Fibroblast of skin of back (primary cell): ENCODE measurements at places on chromosomes 3 and 15.

GRCh38 chr3:107268469-107268868 is 108.8 kb upstream of the CCDC54 start:
- DNase-seq: no peak

DNA sequence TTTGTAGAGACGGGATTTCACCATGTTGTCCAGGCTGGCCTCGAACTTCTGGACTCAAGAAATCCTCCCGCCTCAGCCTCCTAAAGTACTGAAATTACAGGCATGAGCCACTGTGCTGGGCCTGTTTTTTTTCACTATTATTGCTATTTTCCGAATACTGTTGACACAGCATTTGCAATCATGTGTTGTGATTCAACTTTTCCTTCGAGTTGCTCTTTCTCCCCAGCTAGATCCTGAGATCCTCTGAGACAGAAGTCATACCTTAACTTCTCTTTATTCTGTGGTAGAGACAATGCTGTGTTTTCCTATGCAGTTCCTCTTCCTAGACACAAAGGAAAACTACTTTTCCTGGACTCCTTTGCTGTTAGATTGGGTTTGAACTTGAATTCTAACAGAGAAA is 46.4 kb upstream of the USP3 start:
- no peak for DNase-seq

GRCh38 chr3:8619548-8619947 is 25.1 kb downstream of the SSUH2 start:
- peak; percentile 79 for DNase-seq

DNA sequence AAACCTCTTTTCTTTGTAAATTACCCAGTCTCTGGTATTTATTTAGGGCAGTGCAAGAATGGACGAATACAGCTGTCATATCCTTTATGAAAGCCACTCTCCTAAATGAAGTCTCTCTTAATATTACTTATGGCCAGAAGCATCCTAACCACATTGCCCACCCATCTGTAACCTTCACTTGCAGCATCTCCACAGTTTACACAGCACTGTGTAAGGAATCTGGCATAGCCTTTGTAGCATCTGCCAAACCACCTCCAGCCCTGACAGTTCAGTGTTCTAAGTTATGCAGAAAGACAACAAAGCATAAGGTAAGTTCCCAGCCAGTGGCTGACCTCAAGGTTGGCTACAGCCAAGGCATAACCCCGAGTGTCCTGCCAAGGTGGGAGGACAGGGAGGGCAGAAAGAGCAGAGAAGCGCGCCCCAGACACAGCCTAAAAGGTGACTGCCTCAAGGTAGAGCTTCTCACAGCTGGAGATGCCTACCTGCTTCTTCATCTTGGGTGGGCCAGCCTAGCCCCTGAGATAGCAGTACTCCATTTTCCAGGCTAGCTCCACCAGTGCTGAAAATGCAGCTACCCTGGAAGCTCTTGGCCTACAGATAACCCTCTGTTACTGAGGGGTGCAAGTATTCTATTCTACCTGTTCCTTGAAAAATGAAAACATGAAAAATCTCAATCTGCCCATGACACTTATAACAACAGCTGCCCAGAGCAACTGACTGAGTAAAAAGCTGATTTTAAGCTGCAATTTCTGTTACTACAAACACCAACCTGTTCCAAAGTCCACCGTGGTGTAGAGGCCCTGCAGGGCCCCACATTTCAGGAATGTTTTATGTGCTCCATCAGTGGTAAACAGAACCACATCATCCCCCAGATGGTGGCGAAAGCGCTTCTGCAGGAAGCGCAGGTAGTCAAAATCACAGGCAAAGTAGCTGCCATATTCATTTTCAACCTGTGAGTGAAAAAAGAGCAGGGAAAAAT is 39.3 kb downstream of the GLB1 start:
- no peak for DNase-seq

GRCh38 chr3:132228923-132229322 is 88.3 kb upstream of the ACP3 start:
- peak; percentile 17 for DNase-seq

DNA sequence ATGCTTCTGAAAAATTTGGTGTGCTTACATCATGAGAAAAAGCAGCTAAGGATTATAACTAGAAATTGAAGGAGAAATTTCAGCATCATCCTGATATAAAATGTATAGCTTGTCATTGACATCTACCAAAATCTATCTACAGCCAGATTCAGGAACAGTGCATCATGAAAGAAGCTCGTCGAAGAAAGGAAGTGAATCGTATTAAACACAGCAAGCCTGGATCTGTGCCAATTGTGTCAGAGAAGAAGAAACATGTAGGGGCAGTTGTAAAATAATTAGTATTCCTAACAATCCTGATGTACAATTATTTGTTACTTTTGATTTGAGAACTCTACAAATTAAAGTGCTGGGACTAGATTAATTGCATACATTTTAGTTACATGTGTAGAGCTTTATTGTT is 37.2 kb downstream of the AP4E1 start:
- DNase-seq: peak; percentile 15

DNA sequence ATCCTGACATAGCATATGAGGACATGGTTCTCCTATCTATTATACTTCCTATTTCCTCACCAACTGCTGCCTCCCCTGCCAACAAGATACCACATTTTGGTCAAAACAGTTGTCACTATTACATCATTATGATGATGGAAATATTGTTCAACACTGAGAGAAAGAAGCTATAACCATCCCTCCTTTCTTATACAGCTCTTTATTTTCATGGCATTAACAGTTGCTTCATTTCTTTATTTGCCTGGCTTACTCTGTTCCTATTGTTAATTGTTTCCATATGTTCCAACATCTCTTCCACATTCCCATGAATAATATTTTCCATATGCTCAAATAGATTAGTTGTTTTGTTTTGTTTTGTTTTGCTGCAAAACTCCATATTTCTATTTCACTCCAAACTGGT is 40.8 kb upstream of the FILIP1L start:
- peak; percentile 48 for DNase-seq

- DNase-seq: peak; percentile 78
Observed at GRCh38 chr3:124780761-124781475, 50.7 kb downstream of the UMPS start.

DNA sequence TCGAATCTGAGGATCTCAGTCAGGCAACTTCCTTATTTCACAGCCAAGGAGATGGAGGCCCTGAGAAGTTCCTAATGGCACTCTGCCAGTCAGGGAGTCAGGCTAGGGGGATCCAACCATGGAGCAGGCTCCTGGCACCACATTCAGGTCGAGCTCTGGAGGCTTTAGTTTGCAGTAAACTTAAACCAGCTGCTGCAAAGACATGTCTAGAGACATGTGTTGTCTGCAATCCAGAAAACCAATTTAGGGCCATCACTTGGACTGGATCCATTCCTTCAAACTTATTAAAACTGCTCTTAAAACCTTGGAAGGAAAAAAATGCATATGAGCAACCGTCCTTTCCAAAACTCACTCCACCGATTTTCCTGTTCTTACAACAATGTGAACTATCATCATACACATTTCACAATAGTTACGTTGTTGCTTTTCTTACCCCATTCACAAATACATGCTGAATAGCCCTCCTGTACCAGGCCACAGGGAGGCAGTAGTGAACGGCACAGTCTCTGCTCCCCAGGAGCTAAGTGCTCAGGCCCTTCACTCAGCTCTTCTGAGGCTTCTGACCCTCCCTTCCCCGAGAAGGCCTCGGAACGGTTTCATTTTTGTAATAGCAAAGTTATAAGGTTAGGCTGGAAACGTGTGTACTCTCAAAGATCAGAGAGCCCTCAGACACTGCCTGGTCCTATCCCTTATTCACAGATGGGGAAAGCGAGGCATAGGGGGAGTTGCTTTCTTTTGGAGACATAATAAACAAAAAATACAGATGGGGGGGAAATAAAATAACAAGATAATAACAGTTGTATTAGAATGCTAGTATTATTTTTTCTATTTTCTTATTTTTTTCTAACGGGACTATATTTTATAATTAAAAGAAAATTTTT is 20.1 kb downstream of the RFT1 start:
- peak; percentile 56 for DNase-seq

DNA sequence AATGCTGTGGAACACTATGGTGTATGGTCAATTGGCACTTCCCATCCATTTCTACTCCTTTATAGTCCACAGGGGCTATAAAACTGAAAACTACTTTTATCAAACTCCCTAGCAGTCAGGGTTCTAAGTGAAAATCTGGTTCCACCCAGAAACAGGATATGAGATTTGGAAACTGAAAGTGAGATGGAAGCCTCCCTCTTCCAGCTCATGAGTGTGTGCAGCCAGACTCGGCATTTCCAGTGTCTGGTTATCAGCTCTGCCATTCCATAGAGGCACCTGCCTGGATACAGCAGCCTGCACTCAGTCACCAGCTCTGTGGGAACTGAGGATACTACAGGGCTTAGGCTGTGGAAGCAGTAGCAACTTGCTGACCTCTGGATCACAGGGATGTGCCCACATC is 14.7 kb upstream of the PLA2G4F start:
- no peak for DNase-seq

- no peak for DNase-seq
Observed at GRCh38 chr15:52730594-52730993, 51.4 kb upstream of the ATOSA start.

GRCh38 chr15:85412956-85413854 is 32.8 kb downstream of the AKAP13 start:
- peak; percentile 90 for DNase-seq

DNA sequence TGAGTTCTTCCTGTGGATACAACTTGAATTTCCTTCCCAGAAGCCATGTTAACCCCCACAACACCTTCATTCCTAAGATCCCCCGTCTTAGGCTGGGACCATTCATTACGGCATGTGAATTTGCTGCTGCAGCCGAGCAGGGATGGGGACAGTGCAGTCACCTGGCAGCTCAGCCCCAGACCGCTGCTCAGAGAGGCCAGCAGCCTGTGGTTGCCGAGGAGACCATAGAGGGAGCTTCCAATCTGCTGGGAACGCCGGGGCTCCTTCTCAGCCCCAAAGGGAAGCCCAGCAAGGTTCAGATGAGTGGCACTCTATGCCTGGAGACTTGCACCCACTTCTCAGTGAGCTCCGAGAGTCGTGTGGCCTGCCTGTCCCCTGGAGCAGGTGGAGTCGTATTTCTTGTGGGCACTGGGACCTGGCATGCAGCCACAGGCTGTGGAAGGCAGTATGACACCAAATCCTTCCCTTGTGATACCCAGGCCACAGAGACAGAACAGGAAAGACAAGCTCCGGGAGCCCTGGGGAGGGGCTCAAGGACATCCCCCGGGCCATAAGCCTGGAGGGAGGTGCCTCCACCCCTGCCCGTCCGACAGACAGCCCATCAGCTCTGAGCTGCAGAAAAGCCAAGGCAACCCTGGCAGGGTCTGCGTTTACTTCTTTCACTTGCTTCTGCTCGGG is 167.3 kb downstream of the FAM43A start:
- no peak for DNase-seq

DNA sequence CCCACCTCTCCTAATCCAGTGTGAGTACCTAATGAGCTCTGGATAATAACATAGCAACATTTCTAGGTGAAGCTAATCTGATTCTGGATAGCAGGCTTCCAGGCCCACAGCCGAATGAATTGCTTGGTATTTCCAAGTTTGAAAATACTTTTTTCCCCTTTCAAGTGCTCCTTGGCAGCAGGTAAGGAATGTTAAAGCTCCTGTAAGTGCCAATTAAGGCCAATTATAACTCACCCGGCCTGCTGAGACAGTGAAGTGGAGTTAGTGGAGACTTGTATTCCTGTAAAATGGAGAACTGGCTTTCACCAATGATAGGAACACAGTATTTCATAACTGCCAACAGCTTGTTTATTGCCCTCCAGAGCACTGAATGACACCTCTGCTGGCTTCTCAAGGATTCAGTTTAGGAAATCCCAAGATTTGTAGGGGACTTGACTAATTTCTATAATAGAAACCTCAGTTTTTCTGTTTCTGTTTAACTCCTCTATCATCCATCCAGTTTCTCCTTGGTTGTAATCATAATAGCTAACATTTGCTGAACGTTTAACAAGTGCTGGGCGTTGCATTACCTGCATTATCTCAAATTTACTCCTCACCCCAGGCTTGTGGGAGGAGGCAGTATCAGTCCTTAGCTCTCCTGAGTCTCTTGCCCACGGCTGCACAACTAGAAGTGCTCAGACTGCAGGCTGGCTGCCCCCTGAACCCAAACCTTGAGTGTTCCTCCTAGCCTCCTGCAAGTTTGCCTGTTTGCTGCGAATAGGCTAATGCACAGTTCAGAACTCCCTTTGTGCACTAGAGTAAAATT is 52.7 kb upstream of the SCAANT1 start:
- no peak for DNase-seq

DNA sequence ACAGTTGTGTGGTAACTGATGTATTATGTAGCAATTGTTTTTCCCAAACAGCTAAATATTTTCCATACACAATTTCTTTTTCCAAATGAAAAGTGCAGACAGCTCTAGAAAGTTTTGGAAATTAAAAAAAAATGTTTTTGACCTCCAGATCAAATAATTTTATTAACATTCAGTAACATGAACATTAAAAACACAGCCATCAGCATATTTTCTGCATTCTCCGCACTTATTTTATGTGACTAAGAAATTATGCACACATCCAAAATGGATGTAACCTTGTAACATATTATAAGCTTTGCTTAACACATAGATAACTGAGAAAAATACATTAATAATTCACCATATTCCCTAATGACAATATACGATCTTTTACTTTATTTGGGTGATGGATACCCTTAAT is 224.6 kb downstream of the VGLL3 start:
- DNase-seq: no peak

- no peak for DNase-seq
Observed at GRCh38 chr15:54564166-54564565, 585.9 kb downstream of the UNC13C start.
